GM23338 (cell line): ENCODE measurements at places on chromosomes 16 and 17. TPM values are rescaled to one million over a fixed set of nuclear protein-coding genes. Genes with fewer than 3 reads are reported as not detected.

Gene NHERF2
- 15.4 and 16.5 TPM in 2 replicates for total RNA-seq

Gene CHP2
- 3.3 and 3.7 TPM in 2 replicates for total RNA-seq

Gene GAST
- total RNA-seq, result not detected in 2 replicates

Gene MT1H
- 52.3 and 54.5 TPM in 2 replicates for total RNA-seq

Gene PTX4
- total RNA-seq, result not detected in 2 replicates

Gene DCTPP1
- 46.1 and 54.1 TPM in 2 replicates for total RNA-seq

Gene MMP2
- 40.2 and 43.8 TPM in 2 replicates for total RNA-seq

Gene SCGB1C2
- total RNA-seq, result not detected in 2 replicates

Gene LITAFD
- not detected in 2 replicates for total RNA-seq

Gene CYBA
- 228 and 275 TPM in 2 replicates for total RNA-seq

Gene PRSS36
- total RNA-seq, result 1.3 and 1.4 TPM in 2 replicates

Gene AP2B1
- total RNA-seq, result 119 and 144 TPM in 2 replicates

Gene CLEC19A
- not detected in 2 replicates for total RNA-seq

Gene SULT1A4
- 3.9 and 8.5 TPM in 2 replicates for total RNA-seq

Gene LPO
- total RNA-seq, result 0.35 and 0.62 TPM in 2 replicates

Gene KRTAP4-4
- not detected in 2 replicates for total RNA-seq

Gene OR2C1
- not detected in 2 replicates for total RNA-seq

Gene HAS3
- total RNA-seq, result 54.9 and 56.7 TPM in 2 replicates

Gene ATP2A3
- 32.6 and 35.2 TPM in 2 replicates for total RNA-seq

Gene CDC42EP4
- 16.2 and 19.9 TPM in 2 replicates for total RNA-seq

Gene USP7
- total RNA-seq, result 130 and 169 TPM in 2 replicates

Gene KRTAP1-5
- total RNA-seq, result not detected in 2 replicates
